Cardiac muscle cell (in vitro differentiated cells and primary cell): ENCODE measurements at places on chromosomes 3 and 15. TPM values are rescaled to one million over a fixed set of nuclear protein-coding genes. Genes with fewer than 3 reads are reported as not detected.

GRCh38 chr15:89770041-89770440 lies 6.1 kb upstream of the MESP2 start:
- no peak for DNase-seq

- no peak for DNase-seq
Measured at GRCh38 chr3:186902154-186902553, 28.2 kb upstream of the ST6GAL1 start.

DNA sequence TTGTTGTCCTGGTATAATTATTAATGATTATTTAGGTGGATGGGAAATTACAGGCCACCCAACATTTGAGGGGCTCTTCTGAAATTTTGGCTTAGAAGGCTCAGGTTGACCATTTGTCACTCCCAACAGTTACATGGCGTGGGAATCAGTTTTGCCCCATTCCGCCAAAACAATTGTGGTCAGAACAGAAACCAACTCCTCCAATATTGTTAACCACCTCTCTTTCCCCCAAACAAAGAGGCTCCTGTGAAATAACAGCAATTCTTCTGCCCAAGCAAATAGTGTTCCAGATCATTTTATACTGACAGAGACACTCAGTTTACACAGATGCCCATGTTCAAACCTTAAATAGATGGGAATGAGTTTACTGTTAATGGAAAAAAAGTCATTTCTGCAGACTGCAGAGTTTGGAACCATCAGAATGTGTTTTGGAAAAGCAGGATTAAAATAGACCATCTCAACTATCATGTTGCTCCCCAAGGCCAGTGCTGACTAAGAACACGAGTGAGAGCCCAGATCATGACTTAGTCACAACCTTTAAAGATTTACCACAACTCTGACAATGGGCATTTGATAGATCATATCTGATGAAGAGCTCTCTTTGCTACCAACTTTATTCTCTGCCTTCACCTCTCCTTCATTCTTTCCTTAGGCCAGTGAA lies 102.1 kb downstream of the DUT start:
- DNase-seq = no peak

DNA sequence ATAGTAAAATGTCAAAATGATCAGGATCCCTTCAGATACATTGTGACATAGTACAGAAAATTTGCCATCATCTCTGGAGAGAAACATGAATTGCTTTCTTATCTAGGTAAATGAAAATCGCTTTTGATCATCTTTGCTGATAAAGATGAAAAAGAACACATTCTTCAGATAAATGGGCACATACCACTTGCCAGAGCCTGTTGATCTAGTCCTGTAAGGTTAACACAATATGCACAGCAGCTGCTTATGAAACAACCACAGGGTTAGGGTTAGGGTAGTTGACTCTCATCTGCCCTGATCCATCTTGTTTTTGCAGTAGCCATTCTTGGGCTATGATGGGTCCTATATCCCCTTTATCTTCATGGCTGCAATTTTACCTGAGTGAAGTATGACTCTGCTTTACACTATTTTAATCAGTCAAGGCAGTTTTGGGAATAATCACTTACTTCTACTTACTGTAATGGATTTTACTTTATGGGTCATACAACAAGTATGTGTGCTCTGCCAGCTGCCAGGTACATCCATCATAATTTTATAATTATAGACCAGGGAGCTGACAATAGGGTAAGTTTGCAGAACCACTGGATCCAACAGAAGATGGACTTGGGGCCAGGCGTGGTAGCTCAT lies 12.6 kb upstream of the SPINK8 start:
- no peak for DNase-seq

DLEC1 gene
- total RNA-seq = 0.11 and 0.15 TPM in 2 replicates

COL7A1 gene
- total RNA-seq = 53.8 and 76.6 TPM in 2 replicates

GOLGA8Q gene
- 0.07 and 3.9 TPM in 2 replicates for total RNA-seq
